ENCODE measurements at places on chromosomes 7 and 10.

DNA sequence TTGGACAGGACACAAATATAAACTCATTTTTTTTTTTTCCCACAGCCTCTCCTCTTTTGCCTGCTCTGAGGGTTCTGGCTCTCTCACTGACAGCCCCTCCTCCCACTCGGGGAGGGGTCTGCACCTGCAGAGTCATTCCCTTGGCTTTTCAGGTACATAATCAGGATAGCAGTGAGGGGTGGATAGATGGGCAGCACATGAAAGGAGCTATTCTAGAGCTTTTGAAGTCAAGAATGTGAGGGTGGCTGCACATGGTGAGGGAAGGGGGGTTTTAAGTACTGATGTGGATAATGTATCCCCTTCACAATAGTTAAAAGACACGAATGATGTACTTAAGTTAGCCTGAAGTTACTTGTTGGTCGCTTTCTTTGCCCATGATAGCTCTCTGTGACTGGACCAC, 76.2 kb downstream of the CFAP58 start:
- DNase-seq = no peak

GRCh38 chr10:88525371-88526069, 57.6 kb downstream of the RNLS start:
- no peak for DNase-seq

GRCh38 chr7:117188376-117188775, 134.5 kb downstream of the WNT2 start:
- no peak for DNase-seq

DNA sequence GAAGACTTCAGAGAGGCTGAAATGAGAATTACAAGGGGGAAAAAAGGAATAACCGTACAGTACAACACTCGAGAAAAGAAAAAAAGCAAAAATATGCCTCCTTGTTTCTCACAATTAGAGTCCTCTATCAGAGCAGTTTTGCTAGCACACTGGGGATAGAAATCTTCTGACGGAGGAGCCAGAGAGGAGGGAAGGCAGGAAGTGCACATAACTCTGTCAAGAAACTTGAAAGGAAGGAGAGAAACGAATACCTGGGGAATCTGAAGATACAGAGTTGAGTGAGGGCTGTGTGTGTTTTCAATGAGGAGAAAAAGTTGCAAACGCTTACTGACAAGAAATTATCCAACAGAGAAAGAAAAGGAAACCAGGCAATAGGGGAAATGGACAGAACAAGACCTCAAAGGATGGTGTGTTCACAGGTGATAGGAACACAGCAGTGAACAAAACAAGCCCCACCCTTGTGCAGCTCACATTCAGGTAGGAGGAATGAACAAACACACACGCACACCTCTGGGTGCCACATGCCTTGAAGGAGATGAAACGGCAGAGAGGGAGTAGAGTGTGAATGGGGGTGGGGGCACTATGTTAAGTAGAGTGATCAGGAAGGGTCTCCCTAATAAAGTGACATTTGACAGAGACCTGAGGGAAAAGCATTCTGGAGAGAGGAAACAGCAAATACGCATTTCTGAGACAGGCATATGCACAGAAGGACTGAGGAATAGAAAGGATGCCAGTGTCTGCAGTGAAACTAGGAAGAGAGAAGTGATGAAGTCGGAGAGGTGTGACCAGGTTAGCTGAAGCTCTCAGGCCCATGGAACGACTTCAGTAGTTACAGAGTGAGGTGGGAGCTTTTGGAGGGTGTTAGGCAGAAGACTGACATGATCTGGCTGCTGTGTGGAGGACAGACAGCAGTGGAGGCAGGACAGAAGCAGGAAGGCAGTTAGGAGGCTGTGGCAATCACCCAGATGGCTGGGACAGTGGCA, 46.7 kb upstream of the SPOCK2 start:
- no peak for DNase-seq

DNA sequence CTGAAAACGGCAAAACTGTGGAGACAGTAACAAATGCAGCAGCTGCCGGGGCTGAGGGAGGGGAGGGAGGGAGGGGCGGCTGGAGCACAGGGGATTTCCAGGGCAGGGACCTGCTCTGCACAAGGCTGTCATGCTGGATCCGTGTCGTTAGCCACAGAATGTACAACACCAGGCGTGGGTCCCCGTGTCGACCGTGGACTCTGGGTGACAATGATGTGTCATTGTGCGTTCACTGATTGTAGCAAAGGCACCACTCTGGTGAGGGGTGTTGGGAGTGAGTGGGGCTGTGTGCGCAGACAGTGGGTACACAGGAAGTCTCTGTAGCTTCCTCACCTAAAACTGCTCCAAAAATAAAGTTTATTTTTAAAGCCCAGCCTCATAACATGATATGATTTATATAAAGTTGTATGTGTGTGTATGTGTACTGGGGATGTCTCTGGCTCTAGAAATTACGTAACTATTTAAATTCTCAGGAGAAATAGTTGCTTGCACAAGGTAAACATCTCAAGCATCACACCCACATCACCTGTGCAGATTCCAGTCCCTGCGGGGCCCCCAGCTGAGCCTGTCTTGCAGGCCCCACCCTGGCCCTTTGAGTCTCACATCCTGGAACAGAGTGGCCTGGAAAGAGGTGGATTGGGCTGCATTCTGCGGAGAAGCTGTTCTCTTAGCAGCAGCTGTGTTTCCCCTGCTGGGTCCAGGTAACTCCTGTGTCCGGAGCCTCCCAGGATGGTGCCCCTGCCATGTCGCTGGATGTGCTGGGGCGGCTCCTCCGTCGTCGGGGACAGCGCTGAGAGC, 135.7 kb downstream of the DYNC2I1 start:
- no peak for DNase-seq

- DNase-seq = no peak
Observed at GRCh38 chr7:28953633-28954032, 4.5 kb downstream of the TRIL start.

GRCh38 chr10:17227367-17228090, 512 bp upstream of the VIM start:
- no peak for DNase-seq

GRCh38 chr10:8331387-8331786, 276.9 kb downstream of the GATA3 start:
- no peak for DNase-seq

GRCh38 chr7:21412957-21413356, 14.9 kb upstream of the SP4 start:
- DNase-seq = peak; percentile 71

- no peak for DNase-seq
Observed at GRCh38 chr7:55591282-55591931, 19.1 kb upstream of the VOPP1 start.

DNA sequence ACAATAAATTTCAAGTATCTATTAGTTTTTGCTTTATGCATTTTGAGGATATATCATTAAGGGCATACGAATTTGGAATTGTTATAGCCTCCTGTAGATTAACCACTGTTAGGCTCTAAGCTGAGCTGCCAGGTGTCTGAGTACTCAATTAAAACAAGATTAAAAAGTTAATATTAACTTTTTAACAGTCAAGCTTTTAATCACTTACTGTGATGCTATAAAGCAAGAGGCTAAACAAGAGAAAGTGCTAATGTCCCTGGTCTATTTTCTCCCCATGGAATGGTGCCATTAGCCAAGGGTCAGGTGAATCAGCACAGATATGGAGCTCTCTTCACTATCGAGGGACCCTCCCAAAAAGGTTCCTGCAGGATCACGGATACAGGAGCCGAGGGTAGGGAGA, 9.7 kb downstream of the GSAP start:
- DNase-seq = no peak

GRCh38 chr10:118108194-118109026, 61.7 kb upstream of the RAB11FIP2 start:
- DNase-seq = no peak

DNA sequence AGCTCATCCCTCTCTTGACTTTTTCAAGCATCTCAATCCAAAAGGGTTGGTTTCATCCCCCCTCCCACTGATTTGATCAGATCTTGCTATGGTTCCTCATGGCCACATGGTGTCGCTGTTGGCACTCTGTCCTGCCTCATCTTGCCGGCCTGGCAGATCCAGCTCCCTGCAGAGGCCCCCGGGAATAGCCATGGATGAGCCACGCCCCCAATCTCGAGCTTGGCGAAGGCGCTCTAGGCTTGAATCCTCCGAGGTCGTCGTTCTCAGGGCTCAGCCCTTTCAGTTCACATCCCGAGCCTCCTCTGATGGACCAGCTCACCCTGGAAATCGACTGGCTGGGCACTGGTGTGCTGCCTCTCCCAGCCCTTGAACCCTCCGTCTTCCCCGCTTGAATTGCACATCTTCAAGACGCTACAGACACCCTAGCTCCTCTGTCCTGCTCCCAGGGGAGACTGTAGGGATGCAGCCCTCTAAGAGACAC, 628.7 kb downstream of the TYW1 start:
- DNase-seq = peak; percentile 96

DNA sequence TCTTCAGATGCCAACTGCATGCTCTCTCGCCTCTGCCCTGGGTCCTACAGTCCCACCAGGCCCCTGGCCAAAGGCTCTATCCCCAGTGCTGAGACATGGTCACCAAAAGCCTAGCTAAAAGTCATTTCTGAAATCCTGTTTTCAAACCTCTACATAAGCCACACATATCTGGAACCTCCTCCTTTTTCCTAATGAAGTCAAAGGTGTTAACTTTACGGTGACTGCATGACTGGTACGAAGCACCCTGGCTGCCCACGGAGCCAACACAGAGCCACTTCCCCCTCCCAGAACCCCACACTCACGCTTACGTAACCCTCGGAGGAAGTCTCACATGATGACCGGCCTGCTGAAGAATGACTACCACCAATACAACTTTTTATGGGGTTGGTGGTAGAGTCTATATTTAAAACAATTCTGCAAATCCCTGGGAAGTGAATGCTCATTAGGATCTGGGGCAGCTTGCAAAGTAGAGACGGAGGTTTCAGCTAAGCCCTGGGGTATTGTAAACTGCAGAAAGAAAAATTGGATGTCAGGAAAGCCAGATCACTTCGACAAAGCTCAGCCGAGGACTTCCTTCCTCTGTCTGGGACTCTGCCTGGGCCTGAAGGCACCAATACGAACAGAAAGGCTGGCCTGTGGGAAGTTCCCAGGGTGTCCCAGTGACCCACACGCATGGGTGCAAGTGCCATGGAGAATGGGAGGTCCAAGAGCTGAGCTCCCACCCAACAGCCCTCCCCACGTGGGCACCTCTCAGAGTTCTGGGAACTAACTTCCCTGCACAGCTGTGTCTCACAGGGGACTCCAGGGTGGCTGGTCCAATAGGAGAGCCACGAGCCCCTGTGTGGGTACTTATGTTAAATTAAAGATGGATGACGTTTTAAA, 50.7 kb downstream of the PDGFA start:
- no peak for DNase-seq

- DNase-seq = no peak
Observed at GRCh38 chr7:16923019-16923418, 41.2 kb upstream of the AGR3 start.

DNA sequence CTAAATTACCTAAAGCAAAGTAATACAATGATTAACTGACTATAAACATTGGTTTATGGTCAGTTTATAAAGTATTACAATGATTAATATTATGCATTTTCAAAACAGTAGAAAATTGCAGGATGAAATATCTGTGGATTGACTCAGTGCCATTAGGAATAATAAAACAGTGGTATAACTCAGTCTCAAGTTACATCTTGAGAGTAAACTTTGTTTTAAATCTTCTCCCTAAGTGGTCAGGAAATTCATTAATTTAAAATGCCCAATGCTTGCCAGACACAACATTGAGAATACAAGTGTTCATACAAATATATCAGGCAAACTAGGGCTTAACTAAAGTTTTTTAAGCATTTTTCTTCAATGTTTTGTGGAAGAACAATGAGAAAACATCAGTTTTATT, 257.8 kb downstream of the ETV1 start:
- no peak for DNase-seq

GRCh38 chr7:120770206-120770605, 87.7 kb downstream of the TSPAN12 start:
- DNase-seq = no peak

All from spinal cord (tissue), 10 donors.